Ovary (tissue), 10 donors: ENCODE measurements at places on chromosomes 13 and 19.
A peak's percentile ranks its signal among the peaks of the same experiment; 100 is the strongest.

DNA sequence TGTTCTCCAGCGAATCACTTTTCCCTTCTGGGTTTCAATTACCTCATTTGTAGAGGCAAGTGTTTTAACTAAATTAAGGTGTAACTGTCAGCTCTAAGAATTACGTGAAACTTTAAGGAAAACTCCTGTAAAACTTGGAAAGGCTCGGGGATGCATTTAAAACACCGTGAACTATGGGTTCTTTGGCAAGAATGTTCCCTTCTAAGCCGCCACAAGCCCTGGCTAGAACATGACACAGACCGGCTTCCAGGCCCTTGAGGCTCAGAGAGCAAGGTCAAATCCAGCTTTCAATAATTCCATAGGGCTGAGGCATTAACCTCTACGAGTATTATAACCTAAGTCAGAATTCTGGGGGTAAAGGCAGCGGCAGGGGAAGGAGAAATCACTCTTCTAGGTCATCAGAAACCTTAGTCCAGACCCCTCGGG, 685 bp downstream of the VWA8 start:
- no peak for DNase-seq

GRCh38 chr19:15701757-15702533, 25.9 kb upstream of the OR10H2 start:
- DNase-seq: no peak

DNA sequence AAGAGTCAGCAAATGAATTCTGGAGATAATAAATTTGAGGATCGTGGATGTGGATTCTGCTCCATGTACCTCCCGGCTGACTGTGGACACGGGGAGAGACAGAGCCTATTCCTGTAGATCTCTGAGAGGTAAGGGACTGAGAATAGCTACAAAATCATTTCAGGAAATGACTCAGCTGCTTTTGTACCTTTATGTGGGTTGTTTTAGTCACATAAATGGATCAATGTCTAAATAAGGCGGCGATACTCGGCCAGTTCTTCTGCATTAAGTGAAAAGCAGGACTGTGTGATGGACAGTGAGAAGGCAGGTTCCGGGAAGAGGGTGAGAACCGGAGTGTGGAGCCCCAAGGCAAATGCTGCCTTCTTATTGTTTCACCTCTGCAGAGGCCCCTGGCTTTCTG, 128.1 kb downstream of the EFNB2 start:
- DNase-seq: no peak

DNA sequence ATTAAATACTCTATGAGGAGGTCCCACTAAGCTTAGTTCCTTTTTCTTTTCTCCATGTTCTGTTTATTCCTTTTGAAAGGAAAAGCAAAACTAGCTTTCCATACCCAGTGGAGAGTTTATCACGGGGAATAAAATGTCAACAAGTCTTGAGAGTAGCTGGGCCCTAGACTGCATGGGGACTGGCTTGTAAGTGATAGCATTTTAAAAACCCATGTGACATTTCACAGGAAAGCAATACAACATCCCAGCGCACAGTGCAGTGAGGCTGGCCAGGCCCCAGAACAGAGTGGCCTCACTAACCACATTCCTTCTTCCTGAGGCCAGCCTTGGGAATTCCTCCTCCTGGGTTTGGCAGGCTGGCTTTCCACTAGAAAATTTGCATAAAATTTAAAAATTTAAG, 149.8 kb downstream of the DLEU7 start:
- no peak for DNase-seq

GRCh38 chr19:15292140-15292539, 40.2 kb downstream of the BRD4 start:
- DNase-seq: no peak

DNA sequence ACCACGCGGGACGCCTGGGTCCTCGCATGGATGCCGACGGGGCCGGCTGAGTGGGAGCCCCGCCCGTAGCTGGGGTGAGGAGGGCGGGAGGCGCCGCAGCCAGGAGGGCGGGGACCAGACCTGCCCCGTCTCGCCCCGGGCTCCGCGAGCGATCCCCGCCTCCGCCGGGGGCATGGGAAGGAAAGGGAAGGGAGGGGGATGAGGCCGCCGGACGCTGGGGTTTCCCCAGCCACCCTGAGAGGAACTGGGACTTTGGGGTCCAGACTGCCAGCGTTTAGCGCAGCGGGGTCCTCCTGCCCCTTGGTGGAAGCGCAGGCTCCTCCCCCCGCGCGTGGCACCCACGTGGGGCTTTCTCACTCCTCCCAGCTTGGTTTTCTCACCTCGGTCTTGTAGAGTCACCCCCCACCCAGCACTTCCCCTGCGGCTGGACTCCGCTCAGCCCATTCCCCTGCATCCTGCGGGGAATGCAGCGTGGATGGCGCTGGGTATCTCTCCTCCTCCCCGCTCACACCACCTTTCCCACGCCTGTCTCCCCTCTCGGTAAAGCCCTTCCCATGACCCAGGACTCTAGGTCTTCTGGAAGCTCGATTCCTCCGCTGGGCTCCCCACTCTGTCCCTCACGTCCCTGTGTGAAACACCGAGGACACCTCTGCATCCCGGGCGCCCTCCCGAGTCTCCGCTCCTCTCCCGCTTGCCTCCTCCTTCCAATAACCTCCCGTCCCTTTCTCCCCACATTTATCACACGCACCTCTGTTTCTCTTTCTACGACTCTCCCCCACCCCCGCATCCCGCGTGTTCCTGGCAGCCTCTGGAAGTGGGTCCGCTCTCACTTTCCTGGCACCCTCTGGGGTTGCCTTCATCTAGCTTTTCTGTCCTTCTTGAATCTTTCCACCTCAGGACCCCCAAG, 2.1 kb downstream of the TGFB1 start:
- DNase-seq: peak; percentile 53

DNA sequence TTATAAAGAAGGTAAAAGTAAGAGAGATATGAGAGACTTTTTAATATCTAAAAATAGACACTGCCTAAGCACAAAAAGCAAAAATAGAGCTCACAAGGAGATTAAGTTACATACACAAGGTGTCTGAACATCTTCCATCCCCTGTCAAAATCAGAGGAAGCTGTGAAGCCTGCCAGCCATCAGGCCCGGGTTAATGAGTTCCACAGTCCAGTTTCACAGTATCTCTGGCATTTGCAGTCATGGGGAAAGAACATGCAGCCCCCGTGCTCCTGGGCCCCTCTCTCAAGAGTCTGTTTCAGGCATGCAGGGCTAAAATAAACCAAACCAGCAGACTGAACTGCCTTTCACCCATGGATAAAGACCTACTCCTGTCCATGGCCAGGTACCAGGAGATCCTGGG, 79.2 kb downstream of the TBC1D4 start:
- peak; percentile 44 for DNase-seq

- DNase-seq: no peak
Measured at GRCh38 chr19:6590827-6591319, at the start of gene CD70. CD70 (minus strand) TSS chr19:6591150; CDS start chr19:6591002, 148 bp downstream.

GRCh38 chr13:24323739-24324075, 14.3 kb downstream of the C1QTNF9 start:
- DNase-seq: no peak

DNA sequence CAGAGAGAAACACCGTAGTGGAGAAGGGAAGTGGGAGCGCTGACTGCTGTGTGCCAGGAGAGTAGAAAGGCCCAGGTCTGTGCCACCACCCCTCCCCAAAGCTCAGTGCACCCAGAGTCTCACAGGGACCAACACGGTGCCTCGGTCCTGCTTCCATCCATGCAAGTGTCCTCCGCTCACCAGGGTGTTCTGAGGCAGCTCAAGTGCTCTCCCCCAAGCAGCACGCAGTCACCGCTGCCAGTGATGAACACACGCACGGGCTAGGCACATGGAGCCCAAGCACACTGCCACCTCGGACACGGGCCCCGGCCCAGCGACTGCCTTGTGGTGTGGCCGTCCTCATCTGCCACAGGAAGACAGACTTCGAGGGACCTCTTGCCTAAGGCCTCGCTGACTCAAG, 10.5 kb downstream of the POP4 start:
- no peak for DNase-seq

DNA sequence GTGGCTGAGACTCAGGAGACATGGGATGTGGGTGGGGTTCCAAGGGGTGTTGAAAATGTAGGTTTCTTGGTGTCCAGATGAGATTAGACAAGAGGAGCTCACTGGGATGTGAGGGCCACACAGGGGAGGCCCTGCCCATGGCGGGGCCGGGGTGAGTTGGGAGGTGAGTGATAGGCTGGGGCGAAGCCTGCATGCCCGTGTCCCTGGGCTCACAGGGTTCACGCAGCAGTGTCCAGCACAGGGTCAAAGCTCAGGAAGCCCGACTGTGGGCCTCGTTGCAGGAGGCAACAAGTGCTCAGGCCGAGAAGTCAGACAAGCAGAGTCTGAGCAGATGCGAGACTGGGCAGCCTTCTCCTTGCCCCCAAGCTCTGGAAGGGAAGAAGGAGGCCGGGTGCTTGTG, 27.2 kb downstream of the CCDC8 start:
- DNase-seq: peak; percentile 10

DNA sequence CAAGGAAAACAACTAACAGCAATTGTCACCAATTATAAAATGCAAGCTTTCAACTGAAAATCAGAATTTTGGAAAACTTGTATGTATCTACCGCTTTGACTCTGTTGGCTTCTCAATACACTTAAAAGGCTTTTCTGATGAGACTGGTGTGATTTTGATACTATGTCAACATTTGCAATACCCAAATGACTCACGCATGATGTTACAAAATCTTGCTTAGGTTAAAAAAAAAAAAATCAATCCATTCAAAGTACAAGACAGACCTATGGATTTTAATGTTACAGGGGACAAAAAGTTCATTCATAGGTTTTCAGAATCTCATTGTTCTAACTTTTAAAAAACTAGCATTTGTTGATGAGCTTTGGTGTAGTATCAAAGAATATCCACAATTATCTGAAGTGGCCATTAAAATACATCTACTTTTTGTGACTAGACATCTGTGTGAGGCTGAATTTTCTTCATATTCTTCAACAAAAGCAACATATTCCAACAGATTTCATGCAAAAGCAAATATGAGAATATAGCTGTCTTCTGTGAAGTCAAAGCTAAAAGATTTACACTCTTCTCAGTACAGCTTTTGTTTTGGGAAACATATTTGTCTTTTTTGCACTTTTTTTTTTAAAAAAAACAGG, 10.7 kb downstream of the ELF1 start:
- no peak for DNase-seq

DNA sequence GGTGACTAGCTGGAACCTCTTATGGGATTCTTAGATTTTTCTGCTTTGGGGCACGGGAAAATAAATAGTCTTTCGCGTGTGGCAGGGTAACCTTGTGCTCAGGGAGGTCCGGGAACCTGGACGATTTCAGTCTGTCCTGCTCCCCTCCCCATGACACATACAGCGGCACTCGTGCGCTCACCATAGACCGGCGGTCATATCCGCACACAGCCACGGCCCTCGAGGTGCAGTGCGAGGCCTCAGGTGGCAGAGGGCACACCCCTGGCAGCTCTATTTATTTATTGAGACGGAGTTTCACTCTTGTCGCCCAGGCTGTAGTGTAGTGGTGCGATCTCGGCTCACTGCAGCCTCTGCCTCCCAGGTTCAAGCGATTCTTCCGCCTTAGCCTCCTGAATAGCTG, 3.0 kb downstream of the ONECUT3 start:
- DNase-seq: no peak

DNA sequence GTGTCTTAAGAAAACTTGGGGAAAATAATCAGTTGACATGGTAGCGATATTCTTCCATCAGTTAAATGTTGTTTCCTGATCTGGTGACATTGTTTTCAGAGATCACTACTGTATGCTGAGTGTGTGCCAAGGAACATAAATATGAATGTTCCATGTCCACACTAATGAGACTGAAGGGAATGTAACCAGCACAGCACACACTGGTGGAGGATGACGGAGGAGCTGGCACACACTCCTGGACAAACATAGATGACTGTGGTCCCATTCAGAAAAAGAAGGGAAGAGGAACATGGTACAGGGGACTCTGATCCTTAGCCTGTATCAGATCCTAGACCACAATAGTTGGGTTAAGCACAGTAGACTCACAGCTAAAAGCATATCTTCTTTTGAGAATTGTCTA, 574.8 kb downstream of the MYO16 start:
- DNase-seq: no peak

DNA sequence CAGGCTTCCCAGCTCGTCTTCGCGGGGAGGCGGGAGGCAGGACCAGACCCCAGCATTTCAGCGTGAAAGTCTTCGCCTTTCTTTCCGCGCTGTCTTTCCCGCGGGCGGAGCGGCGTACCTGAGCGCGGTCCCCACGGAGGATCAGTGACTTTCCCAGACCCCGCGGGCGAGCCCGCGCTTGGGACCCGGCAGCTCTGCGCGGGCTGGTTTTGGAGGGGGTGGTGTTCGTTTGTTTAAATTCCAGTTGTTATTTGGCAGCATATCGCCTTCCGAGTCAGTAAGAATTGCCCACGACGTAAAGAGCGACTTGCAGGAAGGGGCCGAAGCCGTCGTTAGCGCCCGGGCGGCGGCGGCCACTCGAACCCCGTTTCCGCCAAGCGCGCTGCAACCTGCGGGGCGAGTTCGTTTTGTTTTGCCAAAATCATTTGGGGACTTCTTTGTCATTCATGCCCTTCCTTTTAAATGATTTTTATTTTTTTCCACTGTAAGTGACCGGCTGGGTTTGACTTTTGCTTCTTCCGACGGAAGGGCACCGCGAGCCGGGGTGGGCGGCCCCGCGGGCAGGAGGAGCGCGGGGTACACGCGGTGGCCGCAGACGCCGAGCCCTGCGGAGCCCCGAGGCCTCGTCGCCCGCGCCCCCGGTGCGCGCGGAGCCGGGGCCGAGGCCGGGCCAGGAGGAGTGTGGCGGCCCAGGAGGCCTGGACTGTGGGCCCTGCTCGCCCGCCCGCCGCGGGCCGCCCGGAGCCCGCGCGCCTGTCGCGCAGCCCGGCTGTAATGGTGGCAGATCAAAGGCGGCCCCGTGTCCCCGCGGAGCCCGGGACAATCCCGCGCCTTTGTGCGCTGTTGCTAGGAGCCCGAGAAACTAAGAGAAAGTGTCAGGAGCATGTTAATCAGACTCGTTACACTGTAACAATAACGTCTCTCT, 75.9 kb downstream of the ZIC5 start:
- no peak for DNase-seq

GRCh38 chr13:78215458-78216108, 297.0 kb upstream of the EDNRB start:
- no peak for DNase-seq

GRCh38 chr19:3375221-3376090, 9.1 kb downstream of the NFIC start:
- DNase-seq: peak; percentile 91
